Iris pigment epithelial cell (primary cell): ENCODE measurements at places on chromosomes 5 and 9.

- peak; percentile 69 for DNase-seq
Measured at GRCh38 chr9:122095010-122095767, 2.1 kb upstream of the TTLL11 start.

DNA sequence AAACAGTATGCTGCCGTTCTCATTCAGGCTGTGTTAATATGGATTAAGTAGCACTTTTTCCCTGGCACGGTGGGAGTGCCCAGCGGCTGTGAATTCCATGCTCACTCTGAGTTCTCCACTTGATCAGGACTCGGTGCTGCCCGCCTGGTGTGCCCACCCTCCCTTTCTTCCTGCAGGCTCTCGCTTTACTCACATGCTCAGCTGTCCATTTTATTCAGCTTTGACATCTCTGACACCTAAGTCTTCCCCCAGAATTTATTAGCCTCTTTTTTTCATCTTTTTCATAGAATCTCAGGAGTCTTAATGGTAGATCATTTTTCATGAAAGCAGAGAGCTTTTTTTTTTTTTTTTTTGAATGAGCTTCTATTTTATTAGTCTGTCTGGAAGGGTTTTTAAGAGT lies 626.5 kb downstream of the IRX1 start:
- no peak for DNase-seq

DNA sequence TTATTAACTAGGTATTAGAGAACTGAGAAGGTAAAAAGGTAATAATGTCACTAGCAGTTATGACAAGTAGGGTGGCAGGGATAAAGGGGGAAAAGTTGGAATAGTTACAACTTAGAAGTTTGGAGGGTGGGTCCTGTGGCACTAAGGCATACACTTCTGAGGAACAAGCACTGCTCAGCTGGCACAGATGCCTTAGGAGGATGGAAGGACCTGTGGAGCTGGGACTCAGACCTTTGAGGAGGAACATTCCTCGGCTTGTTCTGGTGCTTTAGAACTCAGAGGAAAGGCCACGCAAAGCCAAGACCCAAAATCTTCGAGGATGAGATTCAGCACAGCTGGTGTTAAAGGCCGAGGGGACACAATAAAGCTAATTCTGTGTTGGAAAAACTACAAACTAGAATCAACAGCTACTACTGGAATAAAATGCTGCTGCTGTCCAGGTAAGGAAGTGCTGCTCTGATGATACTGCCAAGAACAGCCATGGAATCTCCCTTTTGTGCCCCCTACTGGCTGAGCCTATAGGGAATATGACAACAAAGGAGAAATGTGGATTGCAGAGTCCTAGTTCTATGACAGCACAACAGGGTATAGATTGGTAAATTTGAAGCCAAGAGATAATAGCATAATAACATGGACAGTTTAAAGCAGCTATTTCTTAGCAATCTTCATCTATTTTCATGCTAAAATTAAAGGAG lies 126.7 kb downstream of the SLC25A46 start:
- DNase-seq: peak; percentile 55

- peak; percentile 94 for DNase-seq
Measured at GRCh38 chr5:14204785-14205321, 61.7 kb downstream of the TRIO start.

DNA sequence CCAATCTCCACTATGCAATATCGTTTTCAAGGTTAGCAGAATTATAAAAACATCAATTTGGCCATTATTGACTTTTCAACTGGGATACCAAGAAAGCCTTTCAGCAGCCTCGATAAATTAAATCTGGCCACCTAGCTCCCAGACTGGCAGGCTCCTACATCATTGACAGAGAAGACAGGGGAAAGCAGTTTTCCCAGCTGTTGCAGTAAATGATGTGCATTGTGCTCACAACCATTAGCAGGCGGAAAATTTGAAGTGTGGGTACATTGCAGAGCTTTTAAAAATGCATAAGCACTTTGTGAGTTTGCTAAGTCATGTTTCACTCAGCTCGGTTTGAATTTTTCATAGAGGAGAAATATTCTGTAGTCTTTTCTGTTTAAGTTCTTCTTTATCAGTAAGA lies 297.9 kb downstream of the KCTD16 start:
- DNase-seq: no peak

DNA sequence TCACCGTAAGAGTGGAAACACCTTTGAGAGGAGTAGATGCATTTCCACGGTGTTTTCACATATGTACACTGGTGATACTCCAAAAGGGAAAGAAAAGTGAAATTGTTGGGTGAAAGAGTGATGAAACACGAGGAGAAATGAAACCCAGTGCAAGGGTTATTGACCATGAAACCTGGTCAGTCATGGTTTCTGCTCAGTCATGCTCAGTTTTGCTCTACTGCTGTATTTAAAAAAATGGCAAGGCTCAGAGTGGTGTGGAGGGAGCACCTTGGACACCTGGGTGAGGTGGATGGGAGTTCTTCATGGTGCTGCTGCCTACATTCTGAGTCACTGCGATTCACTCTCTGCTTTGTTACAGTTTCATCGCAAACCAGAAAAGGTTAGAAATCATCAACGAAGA lies 32.3 kb downstream of the NTRK2 start:
- DNase-seq: no peak

DNA sequence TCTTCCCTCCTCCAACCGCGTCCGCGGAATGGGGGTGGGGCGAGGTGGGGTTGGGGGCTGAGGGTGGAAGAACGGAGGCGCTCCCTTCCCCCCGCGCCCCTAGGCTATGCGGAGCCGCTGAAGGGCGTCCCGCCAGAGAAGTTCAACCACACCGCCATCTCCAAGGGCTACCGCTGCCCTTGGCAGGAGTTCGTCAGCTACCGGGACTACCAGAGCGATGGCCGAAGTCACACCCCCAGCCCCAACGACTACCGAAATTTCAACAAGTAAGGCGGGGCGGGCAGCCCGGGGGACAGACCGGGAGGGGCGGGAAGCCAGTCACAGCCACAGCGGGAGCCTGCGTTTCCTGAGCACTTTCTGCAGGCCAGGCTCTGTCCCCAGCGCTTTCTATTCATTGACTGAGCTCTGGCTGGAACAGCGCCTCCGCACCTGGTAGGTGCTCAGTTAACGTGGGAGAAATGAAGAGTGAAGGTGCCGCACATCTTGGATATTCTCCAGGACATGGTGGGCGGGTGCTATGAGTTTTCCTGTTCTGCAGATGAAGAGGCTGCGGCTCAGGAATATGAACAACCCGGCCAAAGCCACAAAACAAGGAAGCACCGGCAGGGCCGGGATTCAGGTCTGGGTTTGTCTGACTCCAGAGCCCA lies 11.3 kb downstream of the MYOZ3 start:
- DNase-seq: no peak

DNA sequence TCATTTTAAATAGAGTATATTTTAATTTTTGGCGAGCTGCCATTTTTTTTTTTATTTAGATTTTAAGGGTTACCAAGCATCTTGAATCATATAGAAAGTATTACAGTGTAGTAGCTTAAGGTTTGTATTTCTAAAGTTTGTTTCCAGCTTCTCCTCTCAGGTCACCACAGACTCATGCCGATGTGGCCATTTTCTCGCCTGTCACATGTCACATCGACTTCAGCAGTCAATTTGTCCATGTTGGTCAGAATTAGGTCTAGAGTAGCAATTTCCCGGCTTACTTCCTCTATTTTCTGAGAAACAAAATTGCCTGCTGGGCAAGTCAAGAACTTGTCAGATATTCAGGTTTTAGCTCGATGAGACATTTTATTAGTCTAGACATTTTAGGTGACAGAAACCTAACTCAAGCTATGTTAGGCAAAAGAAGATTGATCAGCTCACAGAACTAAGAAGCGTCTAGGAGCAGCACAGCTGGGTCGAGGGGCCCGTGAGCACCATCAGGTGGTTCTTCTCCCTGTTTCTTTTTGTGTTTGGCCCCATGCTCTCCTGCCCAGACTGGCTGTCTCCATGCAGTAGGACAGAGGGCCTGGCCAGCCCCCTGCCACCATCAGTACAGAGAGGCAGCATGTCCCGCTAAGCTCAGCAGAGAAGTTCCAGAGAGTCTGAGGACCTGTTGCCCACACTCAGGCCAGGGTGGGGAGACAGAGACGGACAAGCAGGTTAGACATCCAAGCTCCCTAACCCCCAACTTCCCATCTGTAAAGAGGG lies 48.4 kb upstream of the AFAP1L1 start:
- peak; percentile 20 for DNase-seq

GRCh38 chr5:151708126-151708525 lies 21.4 kb upstream of the SPARC start:
- no peak for DNase-seq

- DNase-seq: no peak
Measured at GRCh38 chr5:74642543-74642863, 2.0 kb upstream of the ENC1 start.

- DNase-seq: no peak
Measured at GRCh38 chr9:72622186-72622585, 100.8 kb downstream of the TMC1 start.

- no peak for DNase-seq
Measured at GRCh38 chr9:30015073-30015472, 2369.4 kb upstream of the ACO1 start.

GRCh38 chr5:68762201-68762600 lies 331.6 kb upstream of the SLC30A5 start:
- no peak for DNase-seq

DNA sequence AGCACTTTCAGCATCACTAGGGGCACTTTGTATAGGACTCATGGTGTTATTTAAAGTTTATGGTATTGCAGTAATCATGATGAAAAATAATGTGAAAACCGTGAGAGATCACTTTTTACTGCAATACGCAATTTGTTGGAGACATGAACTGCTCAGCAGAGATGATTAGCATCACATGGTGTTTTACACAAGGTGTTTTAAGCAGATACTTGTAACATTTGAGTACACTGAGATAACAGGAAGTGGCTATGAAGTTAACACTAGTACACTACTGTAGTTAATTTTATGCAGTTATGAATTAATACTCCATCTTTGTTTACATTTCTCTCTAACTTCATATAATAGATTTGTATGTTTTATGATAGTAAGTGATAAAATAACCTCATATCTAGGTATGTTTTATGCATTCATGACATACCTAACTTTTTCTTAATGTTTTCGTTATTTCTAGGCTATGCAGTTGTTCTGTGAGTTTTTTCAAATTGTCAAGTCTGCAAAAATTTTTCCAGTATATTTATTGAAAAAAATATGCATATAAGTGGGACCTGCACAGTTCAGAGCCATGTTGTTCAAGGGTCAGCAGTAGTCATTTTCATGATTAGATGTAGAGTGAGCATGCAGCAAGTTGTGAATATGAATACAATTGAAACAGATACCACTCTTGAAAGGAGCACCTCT lies 13.0 kb downstream of the SUB1 start:
- DNase-seq: no peak

GRCh38 chr5:175701797-175702196 lies 43.9 kb downstream of the HRH2 start:
- no peak for DNase-seq

GRCh38 chr5:167565189-167565954 lies 726.1 kb upstream of the WWC1 start:
- DNase-seq: peak; percentile 28

DNA sequence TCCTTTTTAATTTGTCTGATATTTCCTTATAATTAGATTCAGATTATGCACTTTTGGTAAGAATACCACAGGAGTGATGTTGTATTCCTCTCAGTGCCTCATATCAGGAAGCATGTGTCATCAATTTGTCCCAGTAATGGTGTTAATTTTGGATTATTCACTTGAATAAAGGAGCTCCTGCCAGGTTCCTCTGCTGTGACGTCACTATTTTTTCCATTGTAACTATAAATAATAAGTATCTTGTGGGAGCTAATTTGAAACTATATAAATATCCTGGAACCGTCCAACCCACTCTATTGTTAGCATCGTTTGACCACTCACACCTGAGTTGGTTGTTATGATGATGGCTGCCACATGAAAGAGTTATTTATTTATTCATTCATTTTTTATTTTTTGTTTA lies 107.9 kb downstream of the INVS start:
- DNase-seq: peak; percentile 25

- DNase-seq: no peak
Measured at GRCh38 chr9:98900725-98901124, 43.0 kb upstream of the COL15A1 start.

GRCh38 chr5:38562444-38563210 lies 6.2 kb upstream of the LIFR start:
- DNase-seq: no peak

DNA sequence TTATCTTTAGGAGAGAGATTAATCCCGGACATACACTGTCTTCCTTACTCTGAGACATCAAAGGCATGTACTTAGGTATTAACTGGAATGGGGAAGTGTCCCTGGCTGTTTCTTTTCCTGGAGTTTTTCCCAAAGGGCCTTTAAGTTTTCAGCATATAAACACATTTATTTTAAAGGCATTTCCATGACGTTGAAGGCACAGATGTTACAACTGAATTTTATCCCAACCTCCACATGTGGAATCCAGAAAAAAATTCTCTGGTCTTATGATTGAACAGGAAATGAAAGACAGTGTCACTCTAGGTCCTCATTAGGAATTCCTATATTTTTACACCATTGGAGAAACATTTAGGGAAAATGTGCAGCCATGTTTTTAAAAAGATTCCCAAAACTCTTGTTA lies 41.6 kb upstream of the SHOC1 start:
- no peak for DNase-seq

DNA sequence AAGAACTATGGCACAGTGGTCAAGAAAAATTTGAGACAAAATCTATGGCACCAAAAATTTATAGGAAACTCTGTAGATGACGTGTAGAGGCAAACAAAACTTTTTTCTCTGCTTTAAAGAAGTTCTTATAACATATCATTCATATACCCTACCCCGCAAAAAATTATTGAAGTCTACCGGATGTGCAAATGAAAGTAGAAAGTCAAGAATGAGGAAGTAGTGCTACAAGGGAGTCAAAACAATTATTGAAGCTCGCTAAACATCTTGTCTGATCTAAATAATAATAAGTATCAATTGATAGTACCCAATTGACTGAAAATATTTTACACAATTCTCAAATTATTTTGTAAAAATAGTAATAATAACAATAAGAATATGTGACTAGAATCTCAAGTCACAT lies 398.5 kb downstream of the TAF11L14 start:
- DNase-seq: no peak

DNA sequence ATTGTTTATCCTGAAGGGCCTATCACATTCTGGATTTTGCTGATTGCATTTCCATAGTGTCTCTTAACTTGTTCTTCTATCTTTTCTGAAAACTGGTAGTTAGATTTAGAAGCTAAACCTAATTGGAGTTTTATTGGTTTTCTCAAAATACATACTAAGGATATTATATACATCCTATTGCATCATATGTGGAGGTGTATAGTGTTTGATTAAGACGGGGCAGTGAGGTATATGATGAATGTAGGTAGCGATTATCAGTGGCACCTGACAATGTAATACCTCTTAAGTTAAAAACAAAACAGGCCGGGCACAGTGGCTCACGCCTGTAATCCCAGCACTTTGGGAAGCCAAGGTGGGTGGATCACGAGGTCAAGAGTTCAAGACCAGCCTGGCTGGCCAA lies 35.0 kb downstream of the TGFBR1 start:
- no peak for DNase-seq

- DNase-seq: no peak
Measured at GRCh38 chr5:102031711-102032110, 264.4 kb downstream of the SLCO4C1 start.
